CD8-positive, alpha-beta T cell (primary cell): ENCODE measurements at places on chromosomes 1 and 21.

DNA sequence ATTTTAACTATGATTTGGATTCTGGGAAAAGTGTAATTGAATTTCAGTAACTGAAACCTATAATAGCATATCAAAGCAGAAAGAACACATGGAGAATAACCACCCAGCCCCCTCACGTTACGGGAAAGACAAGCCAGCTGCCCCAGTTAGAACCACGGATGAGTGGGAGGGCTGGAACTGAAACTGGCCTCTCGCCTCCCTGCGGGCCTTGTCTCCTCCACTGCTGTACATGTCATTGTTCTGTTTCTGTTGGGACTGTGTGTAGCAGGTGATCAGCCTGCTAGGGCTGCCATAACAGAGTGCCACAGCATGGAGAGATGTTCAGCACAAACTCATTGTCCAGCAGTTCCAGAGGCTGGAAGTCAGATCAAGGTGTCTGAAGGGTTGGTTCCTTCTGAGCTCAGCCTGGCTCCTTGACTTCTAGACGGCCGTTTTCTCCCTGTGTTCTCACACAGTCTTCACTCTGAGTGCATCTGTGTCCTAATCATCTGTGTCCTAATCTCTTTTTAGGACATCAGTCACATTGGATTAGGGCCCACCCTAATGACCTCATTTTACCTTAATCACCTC lies 52.4 kb downstream of the MAP3K21 start:
- no peak for DNase-seq

- no peak for DNase-seq
These were observed 100.7 kb upstream of the SLC25A33 start for GRCh38 chr1:9438431-9439073.

- no peak for DNase-seq
These were observed 3.3 kb downstream of the USP24 start for GRCh38 chr1:55211863-55212262.

DNA sequence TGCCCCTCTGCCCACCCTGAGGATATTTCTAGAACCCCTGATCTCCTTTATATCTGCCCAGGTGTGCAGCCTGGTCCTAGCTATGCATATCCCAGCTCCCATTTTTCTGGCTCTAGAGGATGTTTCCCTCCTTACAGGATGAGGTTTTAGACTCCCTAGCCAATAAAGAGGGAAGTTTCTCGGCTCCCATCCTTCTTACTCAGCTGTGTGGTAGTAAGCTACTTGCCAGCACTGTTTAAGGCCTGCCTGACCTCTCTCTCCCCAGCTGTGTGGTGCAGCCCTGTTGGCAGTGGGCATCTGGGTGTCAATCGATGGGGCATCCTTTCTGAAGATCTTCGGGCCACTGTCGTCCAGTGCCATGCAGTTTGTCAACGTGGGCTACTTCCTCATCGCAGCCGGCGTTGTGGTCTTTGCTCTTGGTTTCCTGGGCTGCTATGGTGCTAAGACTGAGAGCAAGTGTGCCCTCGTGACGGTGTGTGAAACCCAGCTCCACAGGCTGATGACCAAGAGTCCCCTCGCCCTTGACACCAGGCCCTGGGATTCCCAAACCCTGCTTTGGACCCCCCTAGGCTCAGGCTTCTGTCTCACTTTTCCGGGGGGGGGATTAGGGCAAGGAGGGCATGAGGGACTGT lies 7.8 kb upstream of the P3R3URF start:
- DNase-seq: peak; percentile 22

DNA sequence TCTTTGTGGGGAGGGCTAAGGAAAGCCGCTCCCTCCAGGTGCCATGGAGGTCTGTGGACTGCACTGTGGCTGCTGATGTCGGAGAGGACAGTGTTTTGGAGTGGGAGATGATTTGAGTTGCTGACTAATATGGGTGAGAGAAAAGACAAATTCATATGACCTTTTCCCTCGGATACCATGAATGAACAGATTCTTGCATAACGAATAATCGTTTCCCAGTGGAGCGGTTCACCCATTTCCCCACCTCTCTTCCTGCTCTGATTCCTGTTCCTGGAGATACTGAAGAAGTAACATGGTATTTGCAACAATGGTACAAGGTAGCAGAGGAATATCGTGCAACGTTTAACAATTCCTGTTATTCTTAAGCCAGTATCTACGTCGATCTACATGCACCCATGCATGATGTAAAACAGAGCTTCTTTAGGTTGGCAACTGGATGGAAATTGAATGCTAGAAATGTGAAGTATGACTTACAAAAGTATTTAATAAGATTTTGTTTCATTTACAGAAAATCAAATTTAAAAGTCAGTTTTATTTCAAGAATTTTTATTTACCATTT lies 227.1 kb downstream of the TOMM20 start:
- DNase-seq: no peak

GRCh38 chr1:15173863-15174614 lies 20.5 kb downstream of the TMEM51 start:
- DNase-seq: no peak

DNA sequence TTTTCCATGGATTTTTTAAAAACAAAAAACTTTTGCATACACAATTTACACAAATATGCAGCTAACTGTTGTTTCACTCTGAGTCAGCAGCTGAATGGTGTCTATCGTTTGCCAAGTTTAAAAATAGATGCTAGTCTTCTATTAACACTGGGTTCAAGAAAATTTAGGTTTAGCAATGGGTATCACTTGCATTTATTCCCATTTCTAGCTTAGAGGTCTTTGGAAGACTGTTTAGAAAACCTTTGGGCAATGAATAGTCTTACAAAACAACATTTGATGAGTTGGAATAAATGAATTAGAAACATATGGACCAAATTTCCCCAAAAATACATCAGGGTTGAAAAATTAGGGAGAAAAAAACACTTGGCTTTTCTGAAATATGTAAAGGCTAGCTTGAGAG lies 165.8 kb downstream of the LYPLAL1 start:
- DNase-seq: no peak

GRCh38 chr21:28135646-28136045 lies 857.0 kb downstream of the LTN1 start:
- DNase-seq: no peak

DNA sequence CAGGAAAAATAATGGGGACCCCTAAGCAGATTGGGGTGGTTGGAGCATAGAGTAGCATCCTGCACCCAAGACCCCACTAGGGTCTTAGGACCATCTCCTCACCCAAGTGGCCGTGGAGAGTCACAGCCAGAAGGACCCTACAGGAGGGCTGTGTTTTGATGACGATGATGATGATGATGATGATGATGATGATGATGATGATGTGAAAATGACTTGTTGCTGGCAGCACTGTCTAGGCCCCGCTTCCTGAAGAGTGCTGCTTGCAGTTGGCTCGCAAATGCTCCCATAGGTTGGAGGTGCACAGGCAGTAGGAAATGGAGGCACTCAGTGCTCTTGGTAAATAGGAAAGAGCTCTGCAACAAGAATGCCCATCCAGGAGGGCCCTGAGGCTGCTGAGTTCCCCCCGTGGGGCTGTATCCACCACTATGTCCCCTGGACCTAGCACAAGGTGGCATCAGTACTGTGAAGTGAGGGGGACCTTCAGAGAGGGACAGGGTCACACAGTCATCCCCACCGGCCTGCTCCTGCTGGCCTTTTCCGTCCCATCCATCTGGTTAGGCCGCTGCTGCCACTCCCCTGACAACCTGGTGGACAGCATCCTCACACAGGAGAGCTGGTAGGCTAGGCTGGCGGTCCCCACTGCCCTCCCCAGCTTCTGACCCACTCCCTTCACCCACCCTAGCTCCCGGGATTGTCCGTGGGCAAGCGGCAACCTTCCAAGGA lies 139.6 kb downstream of the FOXD2 start:
- DNase-seq: no peak

DNA sequence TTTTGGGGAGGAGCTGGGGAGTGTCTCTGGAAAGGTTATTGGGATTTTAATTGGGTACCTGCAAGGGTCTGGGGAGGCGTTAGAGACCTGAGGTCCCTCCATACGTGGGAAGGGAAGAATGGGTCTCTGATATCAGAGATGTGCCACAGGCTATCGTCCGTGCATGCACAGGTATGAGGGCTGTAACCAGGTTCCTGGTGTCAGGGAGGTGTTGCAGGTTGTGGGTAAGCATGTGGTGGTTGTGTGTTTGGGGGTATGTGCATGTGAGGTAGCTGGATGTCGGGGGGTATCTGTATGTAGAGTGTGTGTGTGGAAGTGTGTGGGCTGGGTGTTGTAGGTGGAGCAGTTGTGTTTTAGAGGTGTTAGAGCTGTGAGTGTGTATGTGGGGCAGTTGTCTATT lies 8.3 kb downstream of the AHDC1 start:
- DNase-seq: no peak

- no peak for DNase-seq
These were observed 11.4 kb upstream of the BCAR3 start for GRCh38 chr1:93692983-93693591.

DNA sequence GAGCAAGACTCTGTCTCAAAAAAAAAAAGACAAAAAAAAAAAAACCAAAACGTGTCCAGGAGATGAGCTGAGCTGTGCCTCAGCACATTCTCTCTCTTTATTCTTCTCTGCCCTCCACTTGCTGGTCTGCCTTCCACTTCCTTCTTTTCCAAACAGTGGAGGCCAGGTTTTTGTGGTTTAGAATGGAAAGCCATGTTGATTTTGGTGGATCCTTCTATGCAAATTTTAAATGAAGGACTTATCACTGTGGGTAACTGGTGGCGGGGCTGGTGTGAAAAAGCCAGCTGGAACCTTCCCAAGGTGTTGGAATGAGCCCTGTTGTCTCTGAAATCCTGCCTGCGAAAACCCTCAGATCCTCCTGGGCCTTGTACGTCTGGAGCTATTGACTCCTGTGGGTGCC lies 61.9 kb downstream of the PTPRU start:
- no peak for DNase-seq

- DNase-seq: peak; percentile 19
These were observed 14.7 kb upstream of the BOLA1 start for GRCh38 chr1:149884433-149885338.

- DNase-seq: no peak
These were observed 95.3 kb downstream of the PDE9A start for GRCh38 chr21:42748620-42749176.

GRCh38 chr1:242847390-242847993 lies 323.0 kb upstream of the PLD5 start:
- no peak for DNase-seq

GRCh38 chr21:44892095-44892494 lies 18.6 kb upstream of the PTTG1IP start:
- DNase-seq: no peak

- no peak for DNase-seq
These were observed 344.5 kb downstream of the LMX1A start for GRCh38 chr1:165011991-165012531.

DNA sequence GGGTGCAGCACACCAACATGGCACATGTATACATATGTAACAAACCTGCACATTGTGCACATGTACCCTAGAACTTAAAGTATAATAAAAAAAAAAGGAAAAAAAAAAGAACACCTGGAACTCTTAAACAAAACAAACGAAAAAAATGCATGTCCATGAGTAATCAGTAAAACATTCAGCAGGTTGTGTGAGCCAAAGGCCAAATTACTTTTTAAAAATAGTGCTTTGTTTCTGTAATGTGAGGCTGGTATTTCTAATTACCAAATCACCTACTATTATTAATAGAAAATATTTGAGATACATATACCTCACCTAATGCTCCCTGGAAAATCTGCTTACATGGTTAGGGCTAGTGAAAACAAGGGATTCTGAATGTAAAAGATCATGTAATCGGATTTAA lies 294.4 kb upstream of the NR5A2 start:
- DNase-seq: no peak

GRCh38 chr1:230071316-230071715 lies 4.3 kb downstream of the GALNT2 start:
- DNase-seq: no peak

DNA sequence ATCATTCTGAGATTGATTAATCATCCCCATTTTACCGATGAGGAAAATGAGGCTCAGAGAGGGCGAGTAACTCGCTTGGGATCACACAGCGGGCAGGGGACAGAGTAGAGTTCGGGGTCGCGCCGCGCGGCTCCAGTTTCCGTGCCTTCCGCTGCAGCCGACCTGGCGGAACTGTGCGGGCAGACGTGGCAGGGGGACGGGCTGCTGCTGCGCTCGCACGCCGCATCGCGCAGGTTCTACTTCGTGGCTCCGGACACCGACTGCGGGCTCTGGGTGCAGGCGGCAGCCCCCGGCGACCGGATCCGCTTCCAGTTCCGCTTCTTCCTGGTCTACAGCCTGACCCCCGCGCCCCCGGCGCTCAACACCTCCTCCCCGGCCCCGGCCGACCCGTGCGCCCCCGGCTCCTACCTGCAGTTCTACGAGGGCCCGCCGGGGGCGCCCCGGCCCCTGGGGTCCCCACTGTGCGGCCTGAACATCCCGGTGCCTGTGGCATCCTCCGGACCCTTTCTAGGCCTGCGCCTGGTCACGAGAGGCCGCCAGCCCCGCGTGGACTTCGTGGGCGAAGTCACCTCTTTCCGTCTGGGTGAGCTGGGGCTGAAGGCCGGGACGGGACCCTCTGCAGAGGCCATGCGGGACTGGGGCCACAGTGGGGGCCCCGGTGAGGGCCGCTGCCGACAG lies 2.3 kb downstream of the LDLRAD2 start:
- DNase-seq: no peak

- no peak for DNase-seq
These were observed 19.5 kb downstream of the XKR8 start for GRCh38 chr1:27979151-27979858.

- no peak for DNase-seq
These were observed 17.8 kb downstream of the PKNOX1 start for GRCh38 chr21:42991992-42992740.

GRCh38 chr1:41827991-41828570 lies 90.6 kb downstream of the HIVEP3 start:
- DNase-seq: no peak

DNA sequence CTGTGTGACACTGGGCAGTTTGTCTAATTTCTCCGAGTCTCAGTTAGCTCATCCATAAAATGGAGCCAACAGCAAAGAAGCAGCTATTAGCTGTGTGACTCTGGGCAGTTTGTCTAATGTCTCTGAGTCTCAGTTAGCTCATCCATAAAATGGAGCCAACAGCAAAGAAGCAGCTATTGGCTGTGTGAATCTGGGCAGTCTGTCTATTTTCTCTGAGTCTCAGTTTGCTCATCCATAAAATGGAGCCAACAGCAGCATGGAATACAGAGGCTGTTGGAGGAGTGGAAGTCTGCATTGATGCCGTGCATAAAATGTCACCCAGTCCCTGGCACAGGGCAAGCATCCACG lies 297.0 kb upstream of the VAMP3 start:
- no peak for DNase-seq

- no peak for DNase-seq
These were observed 73.4 kb downstream of the UCK2 start for GRCh38 chr1:165900576-165901380.

GRCh38 chr1:65289449-65289848 lies 19.9 kb upstream of the DNAJC6 start:
- no peak for DNase-seq

DNA sequence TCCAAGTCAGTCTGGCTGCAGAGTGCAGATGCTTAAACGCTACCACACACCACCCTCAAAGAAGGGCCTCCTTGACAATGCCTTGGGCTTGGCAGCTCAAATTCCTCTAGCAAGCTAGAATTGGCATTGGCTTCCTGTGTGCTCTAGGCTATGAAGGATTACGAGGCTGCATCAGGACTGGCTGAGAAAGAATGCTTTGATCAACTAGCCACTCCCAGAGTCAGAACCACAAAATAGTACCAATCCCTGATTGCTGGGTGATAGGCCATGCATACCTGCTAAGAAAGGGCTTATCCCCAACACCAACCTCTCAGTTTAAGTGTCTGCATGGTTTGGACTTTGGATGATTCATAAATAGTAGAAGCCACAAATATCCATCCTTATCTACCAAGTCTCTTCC lies 504.9 kb downstream of the OMA1 start:
- DNase-seq: no peak

- DNase-seq: no peak
These were observed 30.5 kb downstream of the CACNA1E start for GRCh38 chr1:181513786-181514297.

GRCh38 chr1:154353460-154353904 lies 28.2 kb downstream of the ATP8B2 start:
- DNase-seq: no peak
